ENCODE measurements at places on chromosomes 4 and X.
A peak's percentile ranks its signal among the peaks of the same experiment; 100 is the strongest.

- DNase-seq: no peak
Observed at GRCh38 chrX:2391869-2392606, 108.7 kb downstream of the DHRSX start.

DNA sequence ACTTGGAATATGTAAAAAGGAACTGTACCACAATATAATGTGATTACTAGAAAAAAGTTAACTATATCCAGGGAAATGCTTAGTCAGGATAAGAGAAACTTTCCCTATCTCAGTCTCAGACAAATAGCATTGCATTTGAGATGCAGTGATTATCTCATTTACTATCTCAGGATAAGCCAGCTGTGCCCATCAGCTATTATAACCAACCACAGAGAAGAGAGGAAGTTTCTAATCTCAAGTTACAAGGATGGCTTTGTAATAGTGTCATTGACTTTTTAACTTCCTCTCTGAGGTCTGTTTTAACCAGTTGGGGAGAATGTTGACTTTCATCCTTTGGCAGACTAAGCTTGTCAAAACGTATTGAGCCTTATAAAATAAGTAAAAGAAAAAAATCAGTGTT, 56.5 kb downstream of the SNX25 start:
- DNase-seq: no peak

- DNase-seq: no peak
Observed at GRCh38 chr4:110808351-110808878, 185.5 kb upstream of the PITX2 start.

GRCh38 chrX:49103637-49104036, 19.9 kb downstream of the GPKOW start:
- no peak for DNase-seq

DNA sequence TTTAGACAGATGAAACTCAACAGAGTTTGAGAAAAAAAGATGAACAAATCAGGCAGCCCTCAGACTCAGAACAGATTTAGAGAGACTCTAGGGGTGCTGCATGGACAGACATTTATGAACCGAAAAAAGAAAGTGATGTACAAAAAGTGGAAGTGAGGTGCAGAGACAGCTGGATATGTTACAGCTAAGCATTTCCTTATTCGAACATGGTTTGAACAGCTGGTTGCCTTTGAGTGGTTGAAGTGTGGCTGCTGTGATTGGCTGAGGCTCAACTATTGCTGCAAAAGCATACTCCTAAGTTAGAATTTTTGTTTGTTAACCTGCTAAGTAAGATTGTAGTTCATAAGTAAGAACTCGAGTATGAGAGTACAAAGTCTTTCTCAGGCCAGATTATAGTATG, 331.5 kb upstream of the PABPC4L start:
- DNase-seq: no peak

GRCh38 chr4:166512267-166512666, 639.2 kb downstream of the TLL1 start:
- DNase-seq: no peak

DNA sequence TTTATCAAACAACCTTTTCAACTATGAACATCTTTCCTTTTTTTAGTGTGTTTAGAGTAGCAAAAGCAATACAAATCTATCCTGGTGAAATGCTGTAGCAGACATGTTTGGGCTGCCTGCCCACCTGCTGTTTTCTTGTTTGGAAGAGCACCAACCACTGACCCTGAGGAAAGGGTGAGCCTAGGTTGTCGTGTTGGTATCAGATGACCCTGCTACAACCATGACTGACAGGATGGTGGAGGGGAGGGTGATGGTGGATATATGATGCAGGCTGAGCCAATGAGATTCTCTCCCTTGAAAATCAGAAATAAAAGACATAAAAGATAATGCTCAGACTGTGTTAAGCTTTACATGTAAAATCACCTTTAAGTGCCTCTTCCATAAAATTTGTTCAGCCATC, 201.2 kb downstream of the NPNT start:
- no peak for DNase-seq

DNA sequence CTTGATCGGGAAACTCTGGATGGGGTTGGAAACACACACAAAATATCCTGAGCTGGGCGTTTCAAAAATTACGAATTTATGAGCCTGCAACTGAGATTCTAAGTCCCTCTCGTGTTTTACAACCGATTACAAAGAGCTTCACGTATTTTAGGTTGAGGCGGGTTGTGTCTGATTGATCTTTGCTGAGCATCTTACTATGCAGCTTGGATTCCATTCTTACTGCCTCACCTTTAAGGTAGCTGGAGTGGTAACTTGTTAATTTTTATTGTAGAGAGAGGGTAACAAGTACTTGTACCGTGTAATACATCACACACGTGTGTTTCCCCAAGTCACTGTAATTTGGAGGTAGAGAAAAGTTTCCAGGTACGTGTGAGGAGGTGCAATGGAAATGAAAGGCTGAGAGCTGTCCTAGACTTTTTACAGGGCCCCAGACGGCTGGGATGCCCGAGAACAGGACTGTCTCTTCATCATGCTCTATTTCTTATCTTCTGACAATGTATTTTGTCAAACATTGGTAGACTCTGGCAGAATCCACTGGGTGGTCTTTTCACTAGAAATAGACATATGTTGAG, 97.8 kb upstream of the TENM3 start:
- peak; percentile 25 for DNase-seq

DNA sequence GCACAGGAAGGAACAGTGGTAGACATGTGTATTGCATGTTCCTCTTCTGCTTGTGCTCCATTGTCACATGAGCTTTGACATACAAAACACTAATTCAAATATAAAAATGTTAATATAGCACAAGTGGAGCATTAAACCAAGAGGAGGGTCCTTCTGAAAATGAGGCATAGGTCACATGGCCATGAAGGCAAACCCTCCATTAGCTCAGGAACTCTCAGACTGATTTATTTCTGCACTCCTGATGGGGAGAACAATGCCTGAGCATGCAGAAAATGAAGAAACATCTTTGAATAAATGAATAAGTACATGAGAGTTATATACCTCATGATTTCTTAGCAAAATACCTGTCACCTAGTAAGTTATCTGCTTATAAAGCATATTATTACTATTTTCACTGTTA, 769.2 kb upstream of the EPHA5 start:
- DNase-seq: peak; percentile 17

- no peak for DNase-seq
Observed at GRCh38 chr4:188975271-188975670, 836.0 kb downstream of the TRIML1 start.

- DNase-seq: no peak
Observed at GRCh38 chr4:17475481-17475880, 36.4 kb downstream of the QDPR start.

GRCh38 chr4:112752510-112752909, 115.6 kb downstream of the LARP7 start:
- no peak for DNase-seq

DNA sequence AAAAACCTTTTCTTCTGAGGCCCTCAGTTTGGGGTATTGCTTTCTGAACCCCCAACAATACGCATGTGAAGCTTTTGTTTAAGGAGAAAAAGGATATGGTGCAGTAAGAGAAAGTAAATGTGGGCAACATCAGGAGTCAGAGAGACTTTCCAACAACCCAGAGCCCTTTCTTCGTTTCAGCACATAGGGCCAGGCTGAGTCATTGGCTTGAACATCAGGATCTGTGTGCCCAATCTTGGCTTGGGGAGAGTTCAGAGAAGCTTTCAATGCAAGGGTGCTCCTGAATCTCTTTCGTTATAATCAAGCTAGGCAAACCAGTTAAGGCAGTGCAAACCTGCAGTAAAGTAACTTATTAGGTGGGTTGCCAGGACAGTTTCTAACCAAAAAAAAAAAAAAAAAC, 191.2 kb downstream of the FRMPD4 start:
- no peak for DNase-seq

GRCh38 chr4:38058151-38058550, 98.0 kb downstream of the PTTG2 start:
- no peak for DNase-seq
